ENCODE measurements at places on chromosomes 2 and 18.
A peak's percentile ranks its signal among the peaks of the same experiment; 100 is the strongest.

GRCh38 chr2:189115126-189115525 is 64.4 kb downstream of the COL5A2 start:
- DNase-seq = no peak

DNA sequence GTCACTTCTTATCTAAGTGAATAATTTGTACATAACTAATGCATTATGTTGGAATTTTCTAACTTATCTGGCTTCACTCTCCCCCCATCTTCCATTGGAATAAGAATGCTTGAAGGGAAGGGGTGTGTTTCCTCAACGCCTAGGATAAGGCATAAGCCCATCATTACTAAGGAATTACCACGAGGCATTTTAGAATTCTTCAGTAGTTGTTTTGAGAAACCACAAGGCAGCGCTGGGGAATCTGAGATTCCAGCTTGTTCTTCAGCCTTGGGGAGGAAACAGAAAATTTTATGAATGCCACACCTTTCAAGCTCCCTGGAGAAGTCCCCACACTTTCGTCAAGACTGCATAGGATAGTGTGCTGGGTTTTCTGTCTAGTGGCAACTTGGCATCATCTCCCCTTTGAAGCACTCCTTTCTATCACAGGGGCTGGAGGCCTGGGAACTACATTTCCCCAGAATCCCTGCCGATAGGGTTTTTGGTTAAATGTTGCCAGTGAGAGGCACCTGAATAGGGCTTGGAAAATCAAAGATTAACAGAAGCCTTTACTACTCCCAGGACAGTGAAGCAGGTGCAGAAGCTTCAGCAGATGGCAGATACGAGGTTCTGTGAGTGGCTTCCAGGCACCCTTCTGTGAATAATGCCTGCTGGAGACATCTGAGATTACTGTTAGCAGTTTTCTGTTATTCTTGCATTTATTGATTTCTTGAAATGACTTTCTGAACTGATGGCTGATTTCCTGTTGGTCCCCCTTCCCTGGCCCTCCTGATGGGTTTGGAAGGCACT is 192.7 kb upstream of the REV1 start:
- DNase-seq = no peak

GRCh38 chr2:102334486-102334885 is 21.1 kb upstream of the IL18R1 start:
- DNase-seq = no peak

DNA sequence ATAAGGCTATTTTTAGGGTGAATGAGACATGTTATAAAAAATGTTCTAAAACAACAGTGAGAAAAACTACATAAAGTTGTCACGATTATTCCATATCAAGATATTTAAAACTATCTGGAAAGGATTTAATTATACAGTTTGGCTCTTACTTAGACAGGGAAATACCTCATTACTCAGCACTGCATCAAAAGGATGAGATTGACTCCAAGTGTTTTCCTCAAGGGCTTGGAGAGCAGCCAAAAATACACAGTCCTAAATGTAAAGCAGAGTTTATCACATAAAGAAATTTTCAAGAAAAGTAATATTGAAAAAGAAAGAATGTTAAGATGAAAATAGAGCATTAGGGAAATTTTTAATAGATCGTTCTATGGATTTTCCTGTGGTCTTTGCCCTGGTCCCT is 285.5 kb upstream of the NETO1 start:
- DNase-seq = no peak

- DNase-seq = no peak
These were observed 145.3 kb downstream of the NCKAP5 start for GRCh38 chr2:133422931-133423351.

GRCh38 chr2:216696751-216697560 is 1.6 kb upstream of the IGFBP5 start:
- no peak for DNase-seq

- no peak for DNase-seq
These were observed 15.5 kb downstream of the ADRA2B start for GRCh38 chr2:96100893-96101304.

- DNase-seq = no peak
These were observed 24.8 kb upstream of the HNRNPA3 start for GRCh38 chr2:177187631-177188312.

DNA sequence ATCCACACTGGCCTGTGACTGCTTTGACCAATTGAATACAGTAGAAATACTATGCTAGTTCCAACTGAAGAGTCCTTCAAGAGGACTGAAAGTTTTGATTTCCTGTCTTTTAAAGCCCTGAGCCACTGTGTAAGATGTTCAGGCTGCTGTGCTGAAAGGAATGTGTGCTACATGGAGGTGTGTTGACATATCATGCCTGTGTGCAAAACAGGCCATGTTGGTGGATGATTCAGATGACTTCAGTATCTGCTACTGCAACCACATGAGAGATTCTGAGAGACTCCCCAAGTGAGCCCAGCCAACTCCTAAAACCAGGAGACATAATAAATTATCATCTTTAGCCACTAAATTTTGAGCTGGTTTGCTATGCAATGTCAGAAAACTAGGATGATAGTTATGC is 662.9 kb downstream of the ZEB2 start:
- no peak for DNase-seq

GRCh38 chr2:27493948-27494283 is 1.1 kb downstream of the FNDC4 start:
- no peak for DNase-seq

DNA sequence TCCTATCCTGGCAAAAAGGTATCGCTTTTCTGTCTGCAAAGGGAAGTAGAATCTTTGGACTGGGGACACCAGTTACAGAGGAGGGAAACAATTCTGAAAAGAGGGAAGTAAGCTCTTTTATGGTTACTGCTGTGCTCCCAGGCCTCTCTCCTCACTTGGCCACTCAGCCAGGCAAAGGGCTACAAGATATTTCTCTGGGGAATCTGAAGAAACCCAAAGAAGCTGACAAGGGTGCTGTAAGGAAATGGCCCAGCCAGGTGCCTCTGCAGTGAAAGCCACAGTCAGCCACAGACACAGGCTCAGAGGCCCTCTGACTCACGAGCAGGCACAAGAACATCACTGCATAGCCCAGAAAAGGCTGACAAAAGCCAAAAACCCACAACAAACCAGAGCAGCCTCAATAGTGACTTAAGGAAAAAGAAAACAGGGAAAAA is 5.8 kb downstream of the HDLBP start:
- DNase-seq = peak; percentile 65

DNA sequence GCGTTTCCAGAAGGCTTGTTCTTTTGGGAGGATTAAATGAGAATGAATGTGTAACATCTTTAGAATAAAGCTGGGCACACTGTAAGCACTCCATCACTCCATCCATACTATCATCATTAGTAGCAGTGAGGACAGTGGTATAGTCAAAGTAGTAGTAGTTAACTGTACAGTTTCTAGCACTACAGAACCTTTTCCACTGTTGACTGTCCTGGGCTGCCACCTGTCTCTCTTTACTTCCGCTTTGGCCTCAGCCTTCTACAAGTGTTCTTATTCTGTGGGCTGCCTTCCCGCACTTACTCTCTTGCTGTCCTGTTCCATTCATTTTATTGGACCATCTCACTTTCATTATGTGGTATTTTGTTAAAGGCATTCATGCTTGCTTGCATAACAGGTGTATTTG is 3.3 kb downstream of the SLC9A2 start:
- DNase-seq = no peak

GRCh38 chr2:206805887-206806607 is 40.6 kb downstream of the FASTKD2 start:
- no peak for DNase-seq

DNA sequence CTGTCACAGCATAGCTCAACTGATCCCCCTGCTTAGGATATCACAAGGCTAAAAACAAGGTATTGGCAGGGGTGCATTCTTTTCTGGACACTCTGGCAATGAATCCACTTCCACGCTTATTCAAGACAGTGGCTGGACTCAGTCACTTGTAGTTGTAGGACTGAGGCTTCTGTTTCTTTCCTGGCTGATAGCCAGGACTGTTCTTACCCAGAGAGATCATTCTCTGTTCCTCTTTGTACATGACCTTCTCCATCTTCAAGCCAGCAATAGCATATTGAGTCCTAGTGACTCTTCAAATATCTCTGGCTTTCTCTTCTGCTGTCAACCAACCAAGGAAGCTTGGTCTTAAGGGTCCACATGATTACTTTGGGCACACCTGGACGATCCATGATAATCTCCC is 241.3 kb downstream of the RBM43 start:
- no peak for DNase-seq

GRCh38 chr2:180604077-180604476 is 376.3 kb upstream of the UBE2E3 start:
- no peak for DNase-seq

DNA sequence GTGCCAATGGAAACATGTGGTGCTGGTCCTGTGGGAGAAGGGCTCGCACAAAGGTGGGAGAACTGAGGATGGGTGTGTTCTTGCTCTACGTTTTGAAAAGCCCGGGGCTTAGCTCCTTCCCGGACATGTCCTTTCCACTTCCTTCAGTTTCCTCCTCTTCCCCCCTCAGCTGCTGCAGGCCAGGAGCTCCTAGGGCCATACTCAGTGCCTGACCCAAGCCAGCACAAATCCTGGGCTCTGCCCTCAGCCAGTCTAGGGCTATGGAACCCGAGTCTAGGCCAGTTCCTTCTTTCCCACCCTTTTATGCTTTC is 1.4 kb upstream of the SIX2 start:
- no peak for DNase-seq

DNA sequence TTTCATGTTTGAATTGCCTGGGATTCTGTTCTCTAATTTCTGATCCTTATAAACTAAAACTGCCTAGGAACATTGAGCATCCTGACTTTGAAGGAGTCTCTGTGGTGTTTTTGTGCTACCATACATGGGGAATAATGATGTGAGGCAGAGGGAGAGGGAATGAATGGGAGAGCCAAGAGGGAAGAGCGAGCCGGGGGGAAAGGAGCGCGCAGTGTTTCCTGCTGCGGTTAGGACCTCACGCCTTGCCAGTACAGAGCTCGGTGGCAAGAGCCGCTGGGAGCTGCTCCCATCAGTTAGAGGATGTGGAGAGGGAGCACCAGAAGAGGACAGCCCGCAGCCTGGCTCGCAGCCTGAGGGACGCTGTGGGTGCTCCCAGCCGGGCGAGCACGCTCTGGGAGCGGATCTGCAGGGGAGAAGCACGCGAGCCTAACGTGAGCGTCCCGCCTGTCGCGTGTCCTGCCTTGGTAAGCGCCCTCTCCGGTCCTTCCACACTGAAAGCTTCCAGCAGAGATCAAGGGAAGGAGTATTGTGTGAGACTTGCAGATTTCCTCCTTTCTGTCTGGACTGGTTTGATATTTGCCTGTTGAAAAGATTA is 114.7 kb downstream of the FAM210A start:
- no peak for DNase-seq

GRCh38 chr18:55079481-55080355 is 120.5 kb upstream of the CCDC68 start:
- no peak for DNase-seq

- no peak for DNase-seq
These were observed 136.3 kb downstream of the CYP26B1 start for GRCh38 chr2:72011370-72011689.

DNA sequence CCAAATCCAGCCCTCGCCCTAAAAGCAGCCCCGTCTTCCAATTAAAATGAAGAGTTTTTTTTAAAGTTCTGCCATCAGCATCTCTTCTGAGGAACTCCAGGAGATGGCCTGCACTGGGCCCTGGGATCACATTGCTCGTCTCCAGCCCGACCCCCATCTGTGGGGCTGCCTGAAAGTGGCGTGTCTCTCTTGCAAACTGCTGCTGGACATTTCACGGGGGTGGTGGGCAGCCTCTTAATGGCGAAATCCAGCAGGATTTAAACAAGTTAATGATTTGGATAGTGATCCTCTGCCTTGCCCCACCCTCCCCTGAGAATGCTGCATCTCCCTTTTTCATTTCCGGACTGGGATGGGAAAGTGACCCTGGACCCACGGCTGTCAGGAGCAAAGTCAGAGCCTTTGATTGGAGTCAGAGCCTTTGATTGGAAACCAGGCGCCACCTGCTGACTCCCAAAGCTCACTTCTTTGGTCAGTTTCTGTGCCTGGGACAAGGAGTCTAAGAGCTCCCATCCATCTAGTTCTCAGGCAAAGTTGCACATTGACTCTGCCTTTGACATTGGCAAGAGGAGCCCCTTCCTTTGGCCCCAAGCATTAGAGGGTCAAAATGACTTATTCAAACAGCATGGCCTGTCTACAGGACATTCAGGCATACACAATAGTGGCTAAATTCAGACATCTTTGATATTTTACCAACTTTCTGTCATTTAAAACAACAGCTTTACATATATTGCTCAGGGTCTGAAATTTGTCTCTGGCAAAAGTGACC is 155.2 kb downstream of the SH3BP4 start:
- peak; percentile 18 for DNase-seq

DNA sequence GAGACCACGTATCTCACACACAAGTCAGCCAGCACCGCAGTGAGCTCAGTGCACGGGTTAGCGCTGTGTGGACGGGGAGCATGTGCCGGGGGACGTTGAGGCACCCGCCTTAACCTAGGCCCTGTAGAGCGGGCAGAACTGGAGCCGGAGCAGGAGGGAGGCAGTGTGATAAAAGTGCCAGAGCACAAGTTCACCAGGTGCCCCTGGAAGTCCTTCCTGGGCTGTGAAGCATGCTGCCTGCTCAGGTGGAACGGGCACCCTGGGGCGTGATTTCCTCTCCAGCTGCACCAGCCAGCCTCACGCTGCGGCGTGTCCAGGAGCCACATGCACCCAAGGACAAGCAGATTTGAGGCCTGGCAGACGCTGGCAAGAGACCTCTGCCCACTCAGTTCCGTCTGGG is 50.3 kb downstream of the ITGB1BP1 start:
- DNase-seq = no peak

DNA sequence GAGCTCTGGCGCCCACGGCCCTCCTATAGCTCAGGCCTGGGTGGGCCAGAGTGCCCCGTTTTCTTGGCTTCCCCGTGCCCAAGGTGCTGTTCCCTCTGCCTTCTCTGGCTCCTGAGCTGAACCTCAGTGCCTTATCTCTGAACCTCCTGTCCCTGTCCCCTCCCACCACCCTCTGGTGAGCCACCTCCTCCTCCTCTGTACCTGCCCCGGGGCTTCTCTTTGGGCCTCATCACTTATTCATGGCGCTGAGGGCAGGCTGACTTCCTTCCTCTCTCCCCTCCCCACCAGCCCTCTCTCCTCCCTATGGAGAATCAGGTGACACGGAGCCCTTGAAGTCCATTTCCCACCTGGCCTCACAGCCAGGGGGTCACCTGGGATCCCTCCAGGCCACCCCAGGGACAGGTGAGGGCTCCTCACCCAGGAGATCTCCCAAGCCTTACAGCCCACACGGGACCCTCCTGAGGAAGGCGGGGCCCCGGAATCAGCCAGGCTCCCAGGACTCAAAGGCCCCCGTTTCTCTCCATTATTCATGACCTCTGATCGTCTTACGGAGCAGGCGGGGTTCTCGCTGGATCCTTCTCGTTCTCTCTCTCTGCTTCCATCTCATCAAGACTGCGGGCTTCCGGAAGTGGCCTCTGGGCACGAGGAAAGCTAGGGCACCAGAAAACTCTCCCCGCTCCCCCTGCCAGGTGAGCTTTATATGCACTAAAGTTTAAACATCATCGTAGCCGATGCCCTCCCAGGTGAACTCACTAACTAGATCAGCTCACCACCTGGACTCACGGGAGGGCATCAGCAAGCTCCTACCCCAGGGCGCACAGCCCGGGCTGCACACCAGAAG is at the start of gene LOXHD1:
Gene LOXHD1, minus strand, starts transcription at position 106 of the 841 bp plus-strand sequence. CDS start 187 bp downstream, outside the sequence.
- DNase-seq = no peak

GRCh38 chr2:176435729-176436128 is 166.5 kb downstream of the MTX2 start:
- DNase-seq = no peak

- DNase-seq = no peak
These were observed 18.0 kb downstream of the RNF125 start for GRCh38 chr18:32036506-32037180.

- DNase-seq = no peak
These were observed 79.0 kb upstream of the NOSTRIN start for GRCh38 chr2:168723275-168723899.
